Cerebellar nuclear complex (tissue), 1 donor: ENCODE measurements at places on chromosomes 13 and 19.
A peak's percentile ranks its signal among the peaks of the same experiment; 100 is the strongest.

DNA sequence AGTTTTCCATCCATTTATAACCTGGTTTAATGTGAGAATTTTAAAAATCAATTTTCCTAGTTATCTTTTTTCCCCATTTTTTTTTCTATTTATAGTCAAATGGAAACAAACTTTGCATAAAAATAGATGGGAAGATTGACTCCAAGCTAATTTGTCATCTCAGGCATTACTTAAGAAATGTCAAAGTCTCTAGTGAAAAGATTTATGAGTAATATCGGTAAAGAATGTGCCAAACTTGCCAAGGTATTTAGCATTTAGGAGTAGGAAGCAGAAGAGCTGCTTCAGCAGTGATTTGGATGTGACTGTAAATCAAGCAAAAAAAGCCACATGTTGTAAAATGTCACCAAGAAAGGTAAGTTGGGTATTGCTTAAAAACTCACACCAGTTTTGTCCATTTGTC, 108.6 kb downstream of the LACC1 start:
- no peak for DNase-seq

- no peak for DNase-seq
These were observed 14.0 kb upstream of the PPP1R12C start for GRCh38 chr19:55131421-55131820.

- peak; percentile 89 for DNase-seq
These were observed at the start of gene JUND for GRCh38 chr19:18281082-18282020. JUND (minus strand) TSS chr19:18281622; CDS start chr19:18281484, 138 bp downstream.

DNA sequence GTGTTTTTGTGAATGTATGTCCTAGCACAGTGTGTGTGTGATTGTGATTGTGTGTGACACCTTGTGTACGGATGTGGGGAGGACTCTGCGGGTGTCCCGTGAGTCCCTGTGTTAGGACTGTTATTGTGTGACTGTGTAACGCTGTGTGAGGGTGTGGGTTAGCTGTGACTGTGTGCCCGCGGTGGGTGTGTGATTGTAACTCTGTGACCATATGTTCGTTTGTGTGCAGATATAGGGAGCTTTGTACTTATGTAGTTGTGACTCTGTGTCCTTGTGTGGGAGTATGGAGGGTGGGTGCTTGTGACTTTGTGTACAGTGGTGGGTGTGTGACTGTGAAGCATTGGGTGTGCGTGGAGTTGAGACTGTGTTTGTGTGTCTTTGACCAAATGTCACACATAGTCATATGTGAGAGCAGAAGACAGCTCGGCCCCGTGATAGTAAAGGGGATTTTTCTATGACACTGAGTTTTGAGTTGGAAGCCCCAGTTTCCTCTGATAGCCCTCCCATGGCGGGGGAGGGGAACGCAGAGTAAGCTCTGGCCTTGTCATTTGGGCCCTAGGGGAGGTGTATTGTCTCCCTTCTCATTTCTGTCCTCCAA, 949 bp upstream of the ZNF260 start:
- DNase-seq, result no peak

GRCh38 chr19:55325172-55325571, at the start of gene TMEM150B:
TMEM150B (minus strand) TSS chr19:55325341; CDS start chr19:55321036, 4,305 bp downstream.
- DNase-seq, result no peak

GRCh38 chr19:20028611-20029010, 10.7 kb downstream of the ZNF682 start:
- DNase-seq, result no peak

GRCh38 chr13:39455521-39456175, 147.3 kb downstream of the LHFPL6 start:
- DNase-seq, result no peak

GRCh38 chr19:51441410-51442390, 16.6 kb downstream of the SIGLEC8 start:
- DNase-seq, result no peak

DNA sequence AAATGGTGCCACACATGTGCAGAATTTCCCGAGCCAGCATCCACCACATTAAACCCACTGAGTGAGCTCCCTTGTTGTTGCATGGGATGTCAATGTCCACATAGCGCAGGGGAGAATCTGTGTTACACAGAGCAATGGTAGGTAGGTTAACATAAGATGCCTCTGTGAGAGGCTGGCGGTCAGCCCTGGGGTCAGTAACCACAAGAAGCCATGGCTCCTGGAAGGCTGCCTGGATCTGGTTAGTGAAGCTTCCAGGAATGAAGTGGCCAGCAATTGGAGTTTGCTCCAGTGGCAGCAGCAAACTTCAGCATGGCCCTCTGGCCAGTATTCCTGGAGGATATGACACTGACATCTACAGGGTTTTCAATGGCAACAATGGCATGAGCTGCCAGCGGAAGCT, 37.0 kb upstream of the PCDH9 start:
- DNase-seq, result no peak

DNA sequence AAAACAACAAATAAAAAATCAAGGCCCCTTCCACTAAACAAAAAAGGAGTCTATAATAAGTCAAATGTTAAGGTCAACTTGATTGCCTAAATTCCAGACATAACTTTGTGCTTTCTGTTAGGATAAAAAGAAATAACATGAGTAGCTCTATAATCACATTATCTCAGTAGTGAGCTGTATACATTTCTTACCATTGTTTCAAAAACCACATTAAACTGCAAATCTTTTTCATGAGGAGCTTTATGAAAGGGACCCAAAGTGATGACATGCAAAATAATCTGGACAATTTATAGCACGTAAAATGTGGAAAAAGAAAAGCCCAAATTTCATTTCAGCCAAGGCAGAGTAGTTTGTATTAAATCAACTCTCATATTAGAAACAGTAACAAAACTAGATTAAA, 269.2 kb downstream of the KLF12 start:
- DNase-seq, result no peak

- no peak for DNase-seq
These were observed 28.7 kb upstream of the FAM216B start for GRCh38 chr13:42752731-42753130.

GRCh38 chr19:34366738-34367623, 2.0 kb downstream of the GPI start:
- DNase-seq, result no peak

DNA sequence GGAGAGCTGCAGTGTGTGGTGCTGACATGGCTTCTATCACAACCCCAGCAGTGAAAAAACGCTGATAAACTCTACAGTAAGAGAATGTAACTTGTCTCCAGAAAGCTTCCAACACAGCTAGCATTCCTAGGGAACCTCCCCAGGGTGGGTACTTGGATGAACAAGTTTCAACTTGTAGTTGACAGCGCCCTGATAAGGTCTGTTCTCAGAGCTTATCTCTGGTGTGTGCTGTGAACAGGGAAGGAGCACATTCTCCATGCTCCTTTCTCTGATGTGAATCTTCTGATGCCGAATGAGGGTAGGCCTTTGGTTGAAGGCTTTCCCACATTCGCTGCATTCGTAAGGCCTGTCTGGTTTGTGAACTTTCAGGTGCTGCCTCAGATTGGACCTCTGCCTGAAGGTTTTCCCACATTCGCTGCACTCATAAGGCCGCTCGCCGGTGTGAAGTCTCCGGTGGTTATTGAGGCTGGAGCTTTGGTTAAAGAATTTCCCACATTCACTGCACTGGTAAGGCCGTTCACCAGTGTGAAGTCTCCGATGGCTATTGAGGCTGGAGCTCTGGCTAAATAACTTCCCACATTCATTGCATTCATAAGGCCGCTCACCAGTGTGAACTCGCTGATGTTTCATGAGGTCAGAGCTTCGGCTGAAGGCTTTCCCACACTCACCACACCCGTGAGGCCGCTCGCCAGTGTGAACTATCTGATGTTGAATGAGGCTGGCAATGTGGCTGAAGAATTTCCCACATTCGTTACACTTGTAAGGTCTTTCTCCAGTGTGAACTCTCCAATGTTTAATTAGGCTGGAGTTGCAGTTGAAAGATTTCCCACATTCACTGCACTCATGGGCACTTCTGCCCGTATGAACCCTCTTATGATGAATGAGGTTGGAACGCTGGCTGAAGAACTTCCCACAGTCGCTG, 5.9 kb downstream of the ZNF792 start:
- DNase-seq, result no peak

- DNase-seq, result no peak
These were observed 77.5 kb upstream of the PEG3 start for GRCh38 chr19:56917998-56918397.

DNA sequence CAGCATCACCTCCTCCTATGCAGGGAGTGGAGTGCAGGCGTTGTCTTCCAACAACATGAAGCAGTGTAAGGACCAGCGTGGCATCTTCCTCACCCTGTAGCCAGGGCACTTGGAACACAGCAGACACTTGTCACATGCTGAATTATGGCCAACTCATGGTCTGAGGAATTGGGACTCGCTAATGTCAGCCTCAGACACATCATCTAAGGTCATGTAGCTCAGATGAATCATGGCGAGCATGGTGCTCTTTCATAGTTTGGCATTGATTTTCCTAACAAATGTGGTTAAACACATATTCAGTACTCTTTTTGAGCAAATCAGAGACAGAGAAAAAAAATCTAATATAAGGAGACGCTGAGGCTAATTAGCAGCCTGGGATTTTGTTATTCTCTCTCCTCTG, 99.6 kb upstream of the SGCG start:
- no peak for DNase-seq

- no peak for DNase-seq
These were observed 95.7 kb downstream of the SLC10A2 start for GRCh38 chr13:102970542-102970941.

GRCh38 chr19:35223084-35223790, 5.3 kb downstream of the FAM187B start:
- no peak for DNase-seq

- DNase-seq, result no peak
These were observed 78.8 kb downstream of the RAP2A start for GRCh38 chr13:97512732-97513131.

DNA sequence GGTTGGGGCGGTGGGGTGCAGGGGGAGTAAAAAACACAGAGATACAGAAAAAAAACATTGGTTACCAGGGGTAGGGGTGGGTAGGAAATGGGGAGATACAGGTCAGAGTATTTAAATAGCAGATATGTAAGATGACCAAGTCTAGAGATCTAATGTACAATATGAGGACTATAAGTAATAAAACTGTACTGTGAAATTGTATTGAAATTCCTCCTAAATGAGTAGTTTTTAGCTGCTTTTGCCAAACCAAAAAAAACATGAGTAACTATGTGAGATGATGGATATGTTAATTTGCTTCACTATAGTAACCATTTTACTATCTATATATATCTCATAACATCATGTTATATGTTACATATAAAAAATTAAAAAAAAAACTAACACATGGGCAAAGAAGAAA, 29.6 kb downstream of the VWA8 start:
- DNase-seq, result no peak

DNA sequence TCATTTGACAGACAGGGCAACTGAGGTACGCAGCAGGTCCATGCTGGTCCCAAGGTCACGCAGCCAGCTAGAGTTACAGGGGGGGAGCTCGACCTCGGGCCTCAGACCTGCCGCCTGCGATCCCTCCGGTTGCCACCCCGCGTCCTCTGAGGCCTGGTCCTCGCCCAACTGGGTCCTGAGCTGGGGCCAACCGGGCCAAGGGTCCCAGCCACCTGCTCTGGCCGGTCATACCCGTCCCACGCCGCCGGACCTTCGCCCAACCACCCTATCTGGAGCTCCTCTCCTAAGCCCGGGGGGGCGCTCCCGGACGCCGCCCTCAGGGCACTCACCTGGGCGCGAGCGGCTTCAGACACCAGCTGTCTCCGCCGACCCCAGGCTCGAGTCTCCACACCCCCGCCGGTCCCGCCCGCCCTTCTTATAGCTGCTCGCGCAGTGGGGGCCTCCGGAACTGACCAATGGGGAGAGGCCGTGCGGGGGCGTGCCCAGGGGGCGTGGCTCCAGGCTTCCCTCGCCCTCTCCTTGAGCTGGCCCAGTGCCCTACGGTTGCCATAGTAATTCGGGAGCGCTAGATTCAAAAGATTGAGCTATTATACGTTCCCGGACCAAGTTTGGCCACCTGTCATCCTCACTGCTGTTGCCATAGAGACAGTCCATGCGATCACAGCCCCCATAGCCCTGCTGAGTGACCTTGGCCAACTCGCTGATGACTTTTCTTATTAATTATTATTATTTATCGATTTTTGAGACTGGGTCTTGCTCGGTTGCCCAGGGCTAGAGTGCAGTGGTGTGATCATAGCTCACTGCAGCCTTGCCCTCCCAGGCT, at the start of gene PLIN5:
PLIN5 (minus strand) TSS at position 389 of the 823 bp plus-strand sequence. CDS start 1,150 bp downstream, outside the sequence.
- no peak for DNase-seq

GRCh38 chr19:35040826-35041547, 534 bp upstream of the HPN start:
- peak; percentile 38 for DNase-seq

DNA sequence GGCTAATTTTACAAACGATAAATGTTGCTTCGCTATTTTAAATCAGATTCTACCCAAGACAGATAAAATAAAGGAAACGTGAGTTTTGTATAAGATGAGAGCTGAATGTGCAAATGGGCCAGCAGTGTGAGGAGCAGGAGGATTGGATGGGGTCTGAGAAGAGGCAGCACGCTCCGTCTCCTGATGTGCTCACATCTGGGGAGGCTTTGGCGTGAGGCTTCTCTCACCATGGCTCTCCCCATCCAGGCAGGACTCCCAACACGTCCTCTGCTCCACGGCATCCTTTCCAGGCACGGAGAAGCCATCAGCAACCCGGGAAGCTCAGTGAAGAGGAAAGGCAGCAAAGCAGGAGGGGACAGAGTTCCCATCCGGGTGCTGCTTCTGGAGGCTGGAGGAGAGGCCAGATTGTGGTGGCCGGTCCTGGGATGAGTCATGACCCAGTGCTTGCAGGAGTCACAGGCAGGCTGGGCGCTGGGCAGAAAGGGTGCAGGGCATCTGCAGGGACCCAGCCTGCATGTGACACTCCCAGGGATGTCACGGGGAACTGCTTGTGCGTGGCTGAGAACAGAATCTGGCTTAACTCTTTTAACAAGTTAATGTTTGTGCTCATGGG, 47.5 kb downstream of the ZNF536 start:
- DNase-seq, result no peak

DNA sequence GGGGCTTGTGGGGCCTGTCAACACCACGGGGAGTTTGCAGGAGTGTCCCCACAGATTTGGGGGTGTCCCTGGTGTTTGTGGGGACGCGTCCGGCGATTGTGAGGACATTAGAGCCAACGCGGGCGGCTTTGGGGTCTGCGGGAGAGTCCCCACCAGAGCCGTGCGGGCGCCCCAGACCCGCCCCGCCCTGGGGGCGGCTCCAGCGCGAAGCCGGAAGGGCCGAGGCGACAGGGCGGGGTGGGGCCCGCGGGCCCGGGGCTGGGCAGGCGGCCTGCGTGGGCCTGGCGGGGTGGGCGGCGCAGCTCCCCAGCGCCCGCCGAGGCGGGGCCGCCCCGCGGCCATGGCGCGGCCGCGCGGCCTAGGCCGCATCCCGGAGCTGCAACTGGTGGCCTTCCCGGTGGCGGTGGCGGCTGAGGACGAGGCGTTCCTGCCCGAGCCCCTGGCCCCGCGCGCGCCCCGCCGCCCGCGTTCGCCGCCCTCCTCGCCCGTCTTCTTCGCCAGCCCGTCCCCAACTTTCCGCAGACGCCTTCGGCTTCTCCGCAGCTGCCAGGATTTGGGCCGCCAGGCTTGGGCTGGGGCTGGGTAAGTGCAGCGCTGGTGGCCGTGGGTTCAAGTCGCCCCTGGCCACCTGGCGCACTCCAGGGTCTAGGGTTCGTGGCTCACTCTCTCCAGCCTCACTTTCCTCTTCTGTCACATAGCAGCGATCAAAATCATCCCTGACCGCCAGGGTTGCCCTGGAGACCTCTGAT, 10.3 kb downstream of the PDE4A start:
- DNase-seq, result no peak

GRCh38 chr13:104297075-104297474, 1230.9 kb upstream of the SLC10A2 start:
- no peak for DNase-seq
